Inflammatory macrophage treated with lipopolysaccharide for 4 hours (primary cell): ENCODE measurements at places on chromosomes 4 and X.

DNA sequence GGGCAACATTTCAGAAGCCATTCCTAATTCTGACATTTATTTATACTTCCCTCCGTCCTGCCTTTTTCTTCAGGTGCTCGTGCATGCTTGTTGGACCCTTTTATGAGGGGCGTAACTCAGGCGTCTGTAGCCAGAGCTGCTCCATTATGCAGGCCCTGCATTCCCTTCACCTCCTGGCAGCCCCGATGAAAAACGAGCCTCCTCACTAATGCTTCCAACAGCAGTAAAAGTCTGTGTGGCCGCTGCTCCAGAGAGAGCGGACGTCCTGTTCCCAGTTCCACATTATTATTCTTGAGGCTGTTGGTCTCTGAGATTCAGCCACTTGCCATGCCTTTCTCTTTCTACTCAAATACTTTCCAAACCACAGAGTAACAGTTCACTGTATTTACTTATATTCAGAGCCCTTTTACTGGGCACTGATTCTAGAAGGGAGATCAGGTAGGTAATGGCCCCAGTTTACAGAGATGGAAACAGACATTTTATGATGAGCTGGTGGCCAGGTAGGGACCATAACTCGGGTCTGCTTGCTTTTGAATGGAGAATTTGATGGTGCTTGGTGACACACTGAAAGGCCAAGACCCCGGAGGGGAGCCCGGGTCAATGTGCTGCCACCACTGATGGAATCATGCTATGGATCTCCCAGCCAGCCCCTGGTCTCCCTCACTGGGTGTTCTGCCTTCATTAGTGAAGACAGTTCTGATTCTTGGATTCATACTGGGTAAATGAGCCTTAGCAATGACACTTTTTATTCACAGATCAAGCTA, 101.0 kb downstream of the GATB start:
- no peak for DNase-seq

- DNase-seq: no peak
Measured at GRCh38 chr4:29553846-29554245, 1166.3 kb upstream of the PCDH7 start.

DNA sequence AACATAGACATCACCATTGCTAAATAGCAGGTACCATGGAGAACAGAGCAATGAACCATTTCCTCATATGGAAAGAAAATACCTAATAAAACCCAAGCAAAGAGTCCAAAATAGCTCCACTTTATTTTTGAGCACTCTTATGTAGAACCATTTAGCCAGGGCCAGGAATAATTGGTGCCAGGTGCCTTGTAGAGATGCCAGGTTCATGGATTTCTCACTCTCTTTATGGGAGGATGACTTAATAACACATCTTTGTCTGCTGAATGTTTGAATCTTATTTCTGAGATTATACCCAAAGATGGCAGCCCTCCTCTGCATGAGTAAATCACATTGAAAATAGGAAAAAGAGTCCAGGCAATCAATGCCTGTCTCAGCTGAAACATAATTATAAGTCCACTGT, 212.3 kb upstream of the SFRP2 start:
- DNase-seq: no peak

GRCh38 chrX:66015900-66016689, 23.8 kb downstream of the VSIG4 start:
- DNase-seq: no peak

DNA sequence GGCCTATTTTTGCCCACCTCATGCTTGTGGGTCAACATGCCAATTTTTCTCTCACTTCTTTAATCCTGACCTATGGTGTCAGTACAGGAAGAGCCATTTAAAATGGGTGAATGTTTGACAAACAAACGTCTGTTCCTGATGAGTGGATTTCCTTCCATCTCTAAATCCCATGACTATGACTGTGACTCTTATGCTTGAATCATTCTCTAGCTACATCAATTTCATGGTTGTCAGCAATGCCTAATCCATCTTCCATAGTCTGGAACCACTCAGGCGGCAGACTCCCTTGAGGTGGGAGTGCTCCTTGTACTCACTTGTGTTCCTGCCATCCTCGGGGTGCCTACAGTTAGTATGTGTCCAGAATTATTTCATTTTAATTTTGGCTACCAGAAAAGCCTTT, 194.9 kb upstream of the RPS6KA3 start:
- peak; percentile 23 for DNase-seq
